ENCODE measurements at places on chromosomes 11 and 22. TPM values are rescaled to one million over a fixed set of nuclear protein-coding genes. Genes with fewer than 3 reads are reported as not detected.
A peak's percentile ranks its signal among the peaks of the same experiment; 100 is the strongest.

DNA sequence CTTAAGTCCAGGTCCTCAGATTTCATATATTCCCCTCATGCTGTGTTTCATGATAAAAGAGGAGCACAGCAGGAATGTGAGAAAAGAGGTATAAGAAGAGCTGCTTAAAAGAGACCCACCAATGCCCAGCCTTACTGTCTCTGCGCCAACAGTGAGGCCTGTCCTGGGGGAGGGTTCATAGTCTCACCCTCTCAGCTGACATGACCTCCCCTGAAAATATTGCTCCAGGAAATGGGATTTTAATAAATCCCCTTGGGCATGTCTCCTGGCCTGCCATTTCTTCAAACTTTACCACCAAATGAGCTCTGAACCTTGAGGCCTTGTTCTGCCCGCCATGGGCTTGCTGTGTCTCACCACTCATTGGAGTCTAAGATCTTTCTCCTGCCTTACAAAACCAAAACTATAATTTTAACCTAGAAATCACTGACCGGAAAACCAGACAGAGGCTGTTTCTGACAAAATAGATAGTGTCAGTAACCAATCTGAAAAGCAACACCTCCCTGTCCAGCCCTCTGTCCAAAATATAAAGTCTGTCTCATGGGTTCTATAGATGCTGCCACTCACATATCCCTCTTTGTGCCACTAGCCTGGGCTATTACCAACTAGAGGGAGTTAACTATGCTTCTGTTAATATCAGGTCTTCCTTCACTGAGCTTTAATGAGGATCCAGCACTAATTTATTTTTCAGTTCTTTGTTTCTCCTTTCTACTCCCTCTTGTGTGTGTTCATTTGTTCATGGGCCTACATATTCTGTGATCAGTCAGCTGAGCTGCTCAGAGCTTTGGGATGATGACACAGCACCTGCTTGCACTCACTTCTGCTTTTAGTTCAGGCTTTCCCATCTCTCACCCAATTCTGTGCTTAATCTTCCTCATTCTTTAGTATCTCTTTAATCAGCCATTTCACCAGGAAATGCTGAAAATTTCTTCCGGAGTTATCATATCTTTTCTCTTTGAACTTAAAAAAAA lies at the start of gene OR2AG2:
Gene OR2AG2, minus strand, starts transcription at position 51 of the 968 bp plus-strand sequence. CDS start 3,019 bp downstream, outside the sequence.
- DNase-seq, result no peak
- H3K27me3 ChIP-seq, result no peaks in the 10 kb centered on the region
- H3K36me3 ChIP-seq, result no peaks in the 10 kb centered on the region
- no peaks in the 10 kb centered on the region for H3K4me1 ChIP-seq
- H3K4me3 ChIP-seq, result no peak within 1 kb of the TSS

GRCh38 chr11:44145011-44145775 lies 49.7 kb downstream of the EXT2 start:
- peaks cover 5% of the 10 kb centered on the region for H3K36me3 ChIP-seq
- peaks cover 10% of the 10 kb centered on the region for H3K4me1 ChIP-seq
- no peak overlapping the region for H3K27ac ChIP-seq
- H3K27me3 ChIP-seq, result no peaks in the 10 kb centered on the region
- no peak for DNase-seq

DNA sequence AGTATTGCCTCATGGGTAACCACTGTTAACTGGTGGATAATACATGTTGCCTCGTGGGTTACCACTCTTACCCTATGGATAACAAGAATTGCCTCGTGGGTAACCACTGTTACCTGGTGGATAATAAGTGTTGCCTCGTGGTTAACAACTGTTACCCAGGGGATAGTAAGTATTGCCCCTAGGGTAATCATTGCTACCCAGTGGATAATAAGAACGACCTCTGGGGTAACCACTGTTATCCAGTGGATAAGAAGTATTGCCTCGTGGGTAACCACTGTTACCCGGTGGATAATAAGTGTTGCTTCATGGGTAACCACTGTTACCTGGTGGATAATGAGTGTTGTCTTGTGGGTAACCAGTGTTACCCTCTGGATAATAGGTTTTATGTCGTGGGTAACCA lies 28.1 kb upstream of the NXPE4 start:
- H3K27me3 ChIP-seq, result no peaks in the 10 kb centered on the region
- H3K4me1 ChIP-seq, result no peaks in the 10 kb centered on the region
- no peak for DNase-seq

- peaks cover 12% of the 10 kb centered on the region for H3K27me3 ChIP-seq
- no peak overlapping the region for H3K27ac ChIP-seq
- H3K4me3 ChIP-seq, result no peak overlapping the region
- no peak for DNase-seq
Measured at GRCh38 chr22:44622679-44623078, 79.3 kb upstream of the PRR5 start.

DNA sequence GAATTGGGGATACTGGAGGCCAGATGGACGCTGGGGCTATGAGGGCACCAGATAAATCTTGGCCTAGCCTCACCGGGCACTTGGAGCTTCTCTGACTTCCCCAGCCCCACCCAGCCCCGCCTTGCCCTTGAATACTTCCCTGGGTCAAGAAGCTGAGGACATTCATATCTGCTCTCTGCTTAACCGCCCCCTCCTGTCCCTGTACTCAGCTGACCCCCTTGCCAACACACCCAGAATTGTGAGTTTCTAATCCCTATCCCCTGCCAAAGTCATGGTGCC lies 22.0 kb downstream of the FADS3 start:
- H3K4me1 ChIP-seq, result peaks cover 14% of the 10 kb centered on the region
- H3K27ac ChIP-seq, result no peak overlapping the region
- H3K36me3 ChIP-seq, result no peaks in the 10 kb centered on the region

DNA sequence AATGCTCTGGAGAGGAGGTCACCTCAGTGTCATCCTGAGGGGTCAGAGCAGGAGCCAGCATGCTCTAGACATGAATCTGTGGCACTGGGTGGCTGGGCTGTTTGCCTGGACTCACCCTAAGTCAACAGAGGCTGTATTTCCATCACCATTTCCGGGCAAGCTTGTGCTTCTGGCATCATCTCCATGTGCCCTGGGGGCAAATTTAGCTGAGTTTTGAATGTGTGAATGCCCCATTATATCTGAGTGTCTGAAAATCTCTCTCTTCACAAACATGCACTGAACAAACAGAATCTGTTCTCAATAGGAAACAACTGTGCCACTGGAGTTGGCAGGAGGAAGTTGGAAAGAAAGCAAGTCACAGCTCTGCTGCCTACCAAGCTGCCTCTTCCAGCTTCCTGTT lies 356.2 kb downstream of the GRM5 start:
- peak; percentile 4 for DNase-seq
- no peak overlapping the region for H3K4me3 ChIP-seq
- no peak overlapping the region for H3K27ac ChIP-seq
- H3K27me3 ChIP-seq, result peaks cover 10% of the 10 kb centered on the region
- no peaks in the 10 kb centered on the region for H3K36me3 ChIP-seq

DNA sequence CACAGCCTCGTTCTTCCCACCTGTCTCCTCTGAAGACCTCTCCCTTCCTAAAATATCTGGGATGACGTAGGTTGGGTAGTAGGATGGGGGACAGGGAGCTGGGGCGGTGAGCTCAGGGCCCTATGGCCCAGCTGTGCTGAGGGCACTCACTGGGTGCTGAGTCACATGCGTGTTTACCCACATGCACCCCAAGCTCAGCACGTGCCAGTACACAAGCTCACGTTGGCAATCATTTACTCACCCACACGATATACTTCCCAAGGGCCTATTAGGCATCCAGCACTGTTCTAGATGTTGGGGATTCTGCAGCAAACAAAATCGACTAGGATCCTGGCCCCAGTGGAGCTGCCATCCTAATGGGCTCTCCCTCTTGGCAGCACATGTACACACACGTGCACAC lies 28.7 kb downstream of the ARAP1 start:
- H3K27me3 ChIP-seq, result no peaks in the 10 kb centered on the region
- H3K36me3 ChIP-seq, result peaks cover 3% of the 10 kb centered on the region
- no peak for DNase-seq
- peak overlapping the region; percentile 32 for H3K27ac ChIP-seq
- no peak overlapping the region for H3K4me3 ChIP-seq

- no peak overlapping the region for H3K27ac ChIP-seq
- no peak overlapping the region for H3K4me3 ChIP-seq
- H3K27me3 ChIP-seq, result peaks cover 16% of the 10 kb centered on the region
- H3K4me1 ChIP-seq, result no peaks in the 10 kb centered on the region
- no peaks in the 10 kb centered on the region for H3K36me3 ChIP-seq
Measured at GRCh38 chr11:113213549-113213948, 100.8 kb upstream of the TTC12 start.

DNA sequence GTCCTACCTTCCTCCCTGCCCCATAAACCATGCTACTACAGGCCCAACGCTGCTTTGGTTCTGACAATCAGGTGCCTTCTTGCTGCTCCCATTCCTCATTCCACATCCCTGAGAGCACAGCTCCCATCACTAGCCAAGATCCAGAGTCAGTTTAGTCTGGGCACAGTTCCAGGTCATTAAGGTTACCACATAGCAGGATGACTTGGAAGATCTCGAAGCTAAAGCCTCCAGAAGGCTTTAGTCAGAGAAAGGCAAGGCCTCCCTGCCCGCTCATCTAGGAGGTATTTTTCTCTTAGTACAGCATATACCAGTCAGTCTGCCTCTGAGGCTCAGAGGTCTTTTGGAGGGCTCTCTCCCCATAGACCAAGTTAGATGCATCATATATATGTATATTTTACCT lies 30.3 kb downstream of the TRIM66 start:
- peaks cover 44% of the 10 kb centered on the region for H3K36me3 ChIP-seq
- DNase-seq, result peak; percentile 90
- no peak overlapping the region for H3K27ac ChIP-seq
- peaks cover 10% of the 10 kb centered on the region for H3K4me1 ChIP-seq
- no peak overlapping the region for H3K4me3 ChIP-seq

GRCh38 chr11:129917231-129917630 lies 21.9 kb upstream of the NFRKB start:
- H3K27ac ChIP-seq, result no peak overlapping the region
- no peaks in the 10 kb centered on the region for H3K27me3 ChIP-seq
- H3K4me1 ChIP-seq, result no peaks in the 10 kb centered on the region
- H3K4me3 ChIP-seq, result no peak overlapping the region
- peaks cover 38% of the 10 kb centered on the region for H3K36me3 ChIP-seq
- no peak for DNase-seq

DNA sequence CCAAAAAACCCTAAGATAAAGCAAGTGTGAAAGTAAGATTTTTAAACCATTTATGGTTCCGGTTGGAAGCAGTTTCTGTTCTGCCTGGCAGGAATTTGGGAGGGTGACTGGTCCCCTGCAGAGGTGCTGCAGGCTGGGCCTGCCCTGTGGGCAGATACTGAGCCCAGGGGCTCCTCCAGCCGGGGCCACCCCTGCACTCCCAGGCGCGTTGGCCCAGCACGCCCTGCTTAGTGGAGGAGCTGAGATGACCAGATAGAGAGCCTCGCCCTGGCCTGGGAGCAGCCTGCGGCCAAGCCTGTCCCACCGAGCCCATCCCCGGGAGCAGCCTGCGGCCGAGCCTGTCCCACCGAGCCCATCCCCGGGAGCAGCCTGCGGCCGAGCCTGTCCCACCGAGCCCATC lies 8.0 kb downstream of the PHLDA2 start:
- no peak overlapping the region for H3K4me3 ChIP-seq
- DNase-seq, result no peak
- H3K27ac ChIP-seq, result no peak overlapping the region
- H3K27me3 ChIP-seq, result no peaks in the 10 kb centered on the region
- peaks cover 6% of the 10 kb centered on the region for H3K36me3 ChIP-seq

GRAP2 gene
- total RNA-seq, result 0.12 TPM

TST gene
- total RNA-seq, result 16.4 TPM

SUSD2 gene
- total RNA-seq, result 13.3 TPM

TMEM223 gene
- 9.6 TPM for total RNA-seq

WNT11 gene
- total RNA-seq, result not detected

INSC gene
- 5.8 TPM for total RNA-seq

MS4A6E gene
- total RNA-seq, result not detected

SLC37A2 gene
- total RNA-seq, result 7.8 TPM
